ENCODE measurements at places on chromosomes 3 and 15. TPM values are rescaled to one million over a fixed set of nuclear protein-coding genes. Genes with fewer than 3 reads are reported as not detected.

The VIPR1 gene
- total RNA-seq, result 0.50 TPM

The GREM1 gene
- total RNA-seq, result 0.30 TPM

The ITGA11 gene
- total RNA-seq, result 1.2 TPM

DNA sequence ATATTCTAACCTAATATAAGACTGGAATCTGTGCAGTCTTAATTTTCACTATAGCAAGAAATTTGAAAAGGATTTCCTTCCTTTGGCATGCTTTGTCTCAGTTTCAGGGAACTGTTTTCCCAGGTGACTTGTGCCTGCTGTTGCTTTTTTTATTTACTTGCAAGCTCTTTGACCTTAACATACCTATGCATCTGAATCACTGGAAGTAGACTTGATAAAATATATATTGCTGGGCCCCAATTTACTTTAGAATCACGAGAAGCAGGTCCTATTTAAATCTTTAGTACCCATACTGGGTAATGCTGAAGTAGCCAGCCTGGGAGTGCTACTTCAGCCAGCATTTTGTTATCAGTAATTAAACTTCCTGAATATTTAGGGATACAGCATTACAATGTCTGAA is 257.9 kb upstream of the ALCAM start:
- no peak for DNase-seq
- H3K36me3 ChIP-seq, result no peaks in the 10 kb centered on the region
- no peak overlapping the region for H3K4me3 ChIP-seq
- H3K4me1 ChIP-seq, result no peaks in the 10 kb centered on the region

DNA sequence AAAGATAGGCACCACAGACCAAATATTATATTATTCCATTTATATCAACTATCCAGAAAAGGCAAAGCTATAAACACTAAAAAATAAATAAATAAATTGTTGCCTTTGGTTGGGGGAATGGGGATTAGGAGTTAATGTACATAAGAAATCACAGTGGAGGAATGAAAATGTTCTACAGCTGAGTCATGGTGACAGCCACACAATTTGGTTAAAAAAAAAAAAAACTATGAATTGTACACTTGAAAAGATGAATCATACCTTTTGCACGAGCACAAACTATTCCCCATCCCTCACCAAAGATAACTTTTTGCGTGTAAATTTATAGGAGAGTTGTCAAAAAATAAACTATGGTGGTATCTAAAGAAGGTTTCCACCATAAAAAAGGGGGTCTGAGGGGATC is 103.2 kb downstream of the TBC1D5 start:
- H3K36me3 ChIP-seq, result no peaks in the 10 kb centered on the region
- no peak overlapping the region for H3K4me3 ChIP-seq
- no peak for DNase-seq
- no peaks in the 10 kb centered on the region for H3K27me3 ChIP-seq
- no peak overlapping the region for H3K27ac ChIP-seq

DNA sequence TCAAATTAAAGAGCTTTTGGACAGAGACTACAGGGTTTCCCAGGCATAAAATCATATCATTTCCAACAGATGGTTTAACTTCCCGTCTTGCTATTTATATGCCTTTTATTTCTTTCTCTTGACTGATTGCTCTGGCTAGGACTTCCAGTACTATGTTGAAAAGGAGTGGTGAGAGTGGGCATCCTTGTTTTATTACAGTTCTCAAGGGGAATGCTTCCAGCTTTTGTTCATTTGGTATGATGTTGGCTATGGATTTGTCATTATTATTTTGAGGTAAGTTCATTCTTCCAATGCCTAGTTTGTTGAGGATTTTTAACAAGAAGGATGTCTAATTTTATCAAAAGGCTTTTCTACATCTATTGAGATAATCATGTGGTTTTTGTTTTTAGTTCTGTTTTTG is 896.6 kb upstream of the CFAP20DC start:
- H3K4me1 ChIP-seq, result no peaks in the 10 kb centered on the region
- no peaks in the 10 kb centered on the region for H3K36me3 ChIP-seq
- no peak overlapping the region for H3K4me3 ChIP-seq
- no peaks in the 10 kb centered on the region for H3K27me3 ChIP-seq
- no peak for DNase-seq
